ENCODE measurements at places on chromosomes 1 and 21. TPM values are rescaled to one million over a fixed set of nuclear protein-coding genes. Genes with fewer than 3 reads are reported as not detected.
A peak's percentile ranks its signal among the peaks of the same experiment; 100 is the strongest.

CCDC27 gene
- total RNA-seq: 0.97 TPM

FAM72C gene
- total RNA-seq: 0.55 TPM

S100A5 gene
- not detected for total RNA-seq

DMRTA2 gene
- total RNA-seq: 1.1 TPM

CD34 gene
- 47.7 TPM for total RNA-seq

IL6R gene
- total RNA-seq: 80.7 TPM

RAB3B gene
- total RNA-seq: 23.6 TPM

GRCh38 chr21:29261555-29262540, 36.9 kb upstream of the BACH1 start:
- H3K27me3 ChIP-seq: no peaks in the 10 kb centered on the region
- DNase-seq: peak; percentile 41
- H3K4me3 ChIP-seq: no peak overlapping the region
- no peak overlapping the region for H3K27ac ChIP-seq
- H3K4me1 ChIP-seq: no peaks in the 10 kb centered on the region

DNA sequence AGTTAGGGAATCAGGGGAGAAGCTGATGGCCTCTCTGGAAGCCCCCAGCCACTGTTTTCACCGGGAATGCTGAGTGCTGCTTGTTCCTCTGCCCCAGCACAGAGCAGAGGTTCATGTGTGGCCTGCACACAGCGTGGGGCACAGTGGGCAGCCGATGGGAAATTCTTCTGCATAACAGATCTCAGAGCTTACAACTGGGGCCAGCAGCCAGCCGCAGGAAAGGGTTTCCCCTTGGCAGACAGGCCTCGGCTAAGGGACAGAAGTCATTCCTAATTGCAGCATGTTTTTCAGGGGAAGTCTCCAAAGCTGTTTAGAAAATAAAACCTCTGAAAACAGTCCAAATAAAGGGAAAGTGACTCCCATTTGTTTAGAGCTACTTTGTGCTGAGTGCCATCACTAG, 22.6 kb downstream of the HMGB4 start:
- H3K36me3 ChIP-seq: no peaks in the 10 kb centered on the region
- no peak for DNase-seq
- H3K4me3 ChIP-seq: no peak overlapping the region
- H3K4me1 ChIP-seq: no peaks in the 10 kb centered on the region
- H3K27ac ChIP-seq: no peak overlapping the region

DNA sequence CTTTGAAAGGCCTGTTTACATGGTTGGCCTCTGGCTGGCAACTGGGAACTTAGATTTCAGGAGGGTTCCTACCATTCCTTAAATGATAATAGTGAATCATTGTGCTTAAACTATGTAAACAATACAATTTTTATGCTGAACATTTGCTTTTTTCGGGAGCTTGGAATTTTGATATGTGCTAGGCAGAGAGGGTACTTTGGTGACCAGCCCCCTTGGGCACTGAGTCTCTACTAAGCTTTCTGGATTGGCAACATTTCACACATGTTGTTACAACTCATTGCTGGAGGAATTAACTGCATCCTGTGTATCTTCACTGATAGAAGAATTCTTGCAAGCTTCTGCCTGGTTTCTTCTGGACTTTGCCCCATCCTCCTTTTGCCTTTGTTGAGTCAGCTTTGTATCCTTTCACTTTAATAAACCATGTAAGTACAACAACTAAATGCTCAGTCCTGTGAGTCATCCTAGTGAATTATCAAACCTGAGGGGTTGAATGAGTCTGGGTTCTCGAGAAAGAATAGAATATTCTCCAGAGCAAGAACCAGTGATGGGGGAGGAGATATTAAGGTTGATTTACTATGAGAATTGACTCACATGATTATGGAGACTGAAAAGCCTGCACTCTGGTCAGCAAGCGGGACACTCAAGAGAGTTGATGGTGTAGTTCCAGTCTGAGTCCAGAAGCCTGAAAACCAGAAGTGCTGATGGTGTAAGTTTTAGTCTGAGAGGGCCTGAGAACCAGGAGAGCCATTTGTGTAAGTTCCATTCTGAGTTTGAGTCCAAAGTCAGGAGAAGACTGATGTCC, 3.1 kb upstream of the SLC16A4 start:
- H3K4me3 ChIP-seq: no peak overlapping the region
- no peaks in the 10 kb centered on the region for H3K27me3 ChIP-seq
- DNase-seq: no peak
- no peak overlapping the region for H3K27ac ChIP-seq

DNA sequence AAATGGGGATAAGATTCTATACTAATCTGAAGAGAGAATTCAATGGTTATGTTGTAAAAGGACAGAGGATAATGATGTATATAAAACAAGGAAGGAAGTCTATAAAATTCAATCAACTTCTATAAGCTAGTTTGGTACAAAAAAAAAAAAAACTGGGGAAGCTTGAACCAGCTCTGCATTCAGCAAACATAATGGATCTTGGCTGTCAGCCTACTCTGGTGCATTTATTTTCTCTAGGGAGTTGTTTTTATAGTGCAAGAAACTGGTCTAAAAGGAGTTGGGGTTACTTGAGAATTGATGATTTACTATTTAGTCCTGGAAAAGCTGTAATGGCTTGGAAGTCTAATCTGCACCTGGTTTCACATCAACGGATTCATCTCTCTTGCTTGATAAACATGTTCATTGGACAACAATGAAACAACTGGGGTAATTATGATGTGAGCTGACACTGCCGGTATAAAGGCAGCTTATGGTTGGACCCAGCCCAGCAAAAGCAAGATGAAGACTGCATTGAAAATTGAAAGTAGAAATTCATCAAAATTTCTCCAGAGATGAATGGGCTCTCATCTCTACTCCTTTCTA, 199.4 kb upstream of the NRIP1 start:
- no peak overlapping the region for H3K27ac ChIP-seq
- H3K4me3 ChIP-seq: no peak overlapping the region
- no peaks in the 10 kb centered on the region for H3K36me3 ChIP-seq
- H3K27me3 ChIP-seq: no peaks in the 10 kb centered on the region

- H3K27ac ChIP-seq: no peak overlapping the region
- H3K4me1 ChIP-seq: no peaks in the 10 kb centered on the region
- H3K4me3 ChIP-seq: no peak overlapping the region
- DNase-seq: peak; percentile 6
Measured at GRCh38 chr1:200075938-200076546, 48.5 kb downstream of the NR5A2 start.

DNA sequence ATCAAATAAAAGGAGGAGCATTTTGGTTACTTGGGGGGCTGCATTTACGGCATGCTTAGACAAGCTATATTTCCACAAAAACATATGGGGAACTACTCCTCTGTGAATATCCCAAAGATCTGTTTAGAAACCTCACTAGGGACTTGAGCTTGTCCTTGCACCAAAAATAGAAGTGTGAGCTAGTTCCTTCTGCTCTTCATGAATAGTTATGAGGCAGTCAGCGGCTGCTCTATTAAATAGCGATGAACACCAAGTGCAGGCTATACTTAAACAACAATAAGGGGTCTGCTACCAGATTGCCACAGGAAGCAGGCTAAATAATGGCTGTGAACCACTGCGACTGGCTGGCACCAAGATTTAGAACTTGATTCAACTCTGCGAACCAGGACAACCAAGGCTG, 190.1 kb downstream of the PCP4 start:
- no peaks in the 10 kb centered on the region for H3K27me3 ChIP-seq
- DNase-seq: no peak
- no peaks in the 10 kb centered on the region for H3K36me3 ChIP-seq
- no peak overlapping the region for H3K4me3 ChIP-seq

DNA sequence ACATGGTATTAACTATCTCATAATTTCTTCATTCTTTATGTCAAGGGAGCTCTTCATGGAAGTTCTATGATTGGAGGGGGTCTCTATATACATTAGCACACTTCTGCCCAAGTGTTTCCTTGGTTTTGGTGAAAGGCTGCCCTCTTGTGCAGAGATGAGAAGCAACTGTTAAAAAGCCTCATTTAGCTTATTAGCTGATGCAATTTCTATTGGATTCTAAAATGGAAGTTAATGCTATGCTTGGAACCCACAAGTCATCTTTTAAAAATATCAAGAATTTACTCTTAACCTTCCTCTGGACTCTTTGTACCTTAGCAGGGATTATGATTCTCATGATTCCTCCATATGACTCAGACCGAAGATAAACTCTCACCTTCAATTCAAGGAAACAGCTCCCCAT, 328.9 kb downstream of the PTBP2 start:
- no peaks in the 10 kb centered on the region for H3K36me3 ChIP-seq
- H3K4me1 ChIP-seq: no peaks in the 10 kb centered on the region
- DNase-seq: no peak
- H3K27ac ChIP-seq: no peak overlapping the region
- H3K4me3 ChIP-seq: no peak overlapping the region

- no peak for DNase-seq
- no peaks in the 10 kb centered on the region for H3K36me3 ChIP-seq
- H3K27me3 ChIP-seq: no peaks in the 10 kb centered on the region
- H3K4me1 ChIP-seq: peaks cover 2% of the 10 kb centered on the region
Measured at GRCh38 chr1:204498981-204499380, 4.4 kb upstream of the PIK3C2B start.

GRCh38 chr1:81607924-81608323, 192.8 kb upstream of the ADGRL2 start:
- H3K4me3 ChIP-seq: no peak overlapping the region
- H3K4me1 ChIP-seq: no peaks in the 10 kb centered on the region
- H3K27ac ChIP-seq: no peak overlapping the region
- no peaks in the 10 kb centered on the region for H3K36me3 ChIP-seq

- H3K27me3 ChIP-seq: no peaks in the 10 kb centered on the region
- no peak for DNase-seq
- no peak overlapping the region for H3K27ac ChIP-seq
- no peaks in the 10 kb centered on the region for H3K36me3 ChIP-seq
- no peaks in the 10 kb centered on the region for H3K4me1 ChIP-seq
- H3K4me3 ChIP-seq: no peak overlapping the region
Measured at GRCh38 chr1:91527266-91527765, 26.7 kb downstream of the CDC7 start.

- no peak overlapping the region for H3K27ac ChIP-seq
- peak; percentile 43 for DNase-seq
- no peak overlapping the region for H3K4me3 ChIP-seq
- H3K36me3 ChIP-seq: no peaks in the 10 kb centered on the region
- H3K27me3 ChIP-seq: peaks cover 4% of the 10 kb centered on the region
- no peaks in the 10 kb centered on the region for H3K4me1 ChIP-seq
Measured at GRCh38 chr1:53681977-53682685, 56.8 kb downstream of the GLIS1 start.

DNA sequence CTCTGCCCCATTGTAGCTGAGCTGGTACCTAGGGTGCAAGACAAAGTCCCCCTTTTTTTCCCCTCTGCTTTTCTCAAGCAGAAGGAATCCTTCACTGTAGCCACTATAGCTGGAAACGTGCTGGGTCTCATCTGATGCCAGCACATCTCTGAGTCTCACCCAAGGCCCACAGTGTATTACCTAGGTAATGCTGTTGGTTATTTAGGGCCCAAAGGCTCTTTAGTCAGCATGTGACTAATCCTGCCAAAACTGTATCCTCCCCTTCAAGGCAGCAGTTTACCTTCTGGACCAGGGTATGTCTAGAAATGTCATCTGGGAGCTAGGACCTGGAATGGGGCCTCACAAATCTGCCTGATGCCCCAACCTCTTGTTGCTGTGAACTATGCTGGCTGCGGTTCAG, 423.4 kb downstream of the NUF2 start:
- no peak for DNase-seq
- H3K27me3 ChIP-seq: no peaks in the 10 kb centered on the region
- no peak overlapping the region for H3K27ac ChIP-seq
- H3K36me3 ChIP-seq: no peaks in the 10 kb centered on the region

- H3K4me3 ChIP-seq: no peak overlapping the region
- H3K27ac ChIP-seq: no peak overlapping the region
- no peak for DNase-seq
- no peaks in the 10 kb centered on the region for H3K36me3 ChIP-seq
- no peaks in the 10 kb centered on the region for H3K4me1 ChIP-seq
Measured at GRCh38 chr1:109609881-109610280, 9.5 kb downstream of the GNAT2 start.

- no peak for DNase-seq
- no peaks in the 10 kb centered on the region for H3K27me3 ChIP-seq
- H3K4me1 ChIP-seq: no peaks in the 10 kb centered on the region
- H3K27ac ChIP-seq: no peak overlapping the region
Measured at GRCh38 chr1:203776636-203777035, 11.7 kb downstream of the LAX1 start.

DNA sequence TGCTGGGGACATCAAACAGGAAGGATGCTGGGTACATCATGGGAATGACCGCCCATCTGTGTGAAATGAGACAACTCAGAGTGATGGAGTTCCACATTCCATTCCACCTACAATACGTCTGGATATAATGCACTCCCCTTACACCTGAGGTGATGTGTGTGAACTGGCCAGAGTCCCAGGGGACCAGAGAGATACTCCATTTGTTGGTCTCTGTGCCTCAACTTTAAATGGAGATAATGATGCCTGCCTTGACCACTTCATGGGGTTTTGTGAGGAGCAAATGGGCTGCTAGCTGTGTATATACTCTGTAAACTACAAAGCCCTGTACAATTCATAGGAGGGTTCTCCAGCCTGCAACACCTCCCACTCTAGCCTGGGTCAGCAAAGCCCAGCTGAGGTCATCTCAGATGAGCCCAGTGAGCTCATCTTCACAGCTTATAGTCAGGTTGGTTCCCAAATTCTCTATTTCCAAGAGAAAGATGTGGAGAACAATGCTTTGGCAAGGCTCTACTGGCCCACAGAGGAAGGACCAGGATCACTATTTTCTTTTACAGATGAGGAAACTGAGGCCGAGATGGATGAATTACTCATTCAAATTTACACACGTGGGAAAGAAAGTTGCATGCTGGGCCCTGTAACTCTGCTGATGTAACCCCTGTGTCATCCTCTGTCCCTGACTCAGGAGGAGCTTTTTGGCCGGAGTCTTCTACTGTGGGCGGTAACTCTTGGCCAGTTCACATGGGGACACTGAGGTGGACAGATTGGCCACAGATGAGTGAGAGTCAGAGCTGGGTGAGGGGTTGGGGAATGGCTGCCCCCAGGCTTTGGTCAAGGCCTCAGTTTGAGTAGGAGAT, 105.6 kb upstream of the GCLM start:
- no peaks in the 10 kb centered on the region for H3K27me3 ChIP-seq
- H3K36me3 ChIP-seq: no peaks in the 10 kb centered on the region
- H3K4me1 ChIP-seq: no peaks in the 10 kb centered on the region

DNA sequence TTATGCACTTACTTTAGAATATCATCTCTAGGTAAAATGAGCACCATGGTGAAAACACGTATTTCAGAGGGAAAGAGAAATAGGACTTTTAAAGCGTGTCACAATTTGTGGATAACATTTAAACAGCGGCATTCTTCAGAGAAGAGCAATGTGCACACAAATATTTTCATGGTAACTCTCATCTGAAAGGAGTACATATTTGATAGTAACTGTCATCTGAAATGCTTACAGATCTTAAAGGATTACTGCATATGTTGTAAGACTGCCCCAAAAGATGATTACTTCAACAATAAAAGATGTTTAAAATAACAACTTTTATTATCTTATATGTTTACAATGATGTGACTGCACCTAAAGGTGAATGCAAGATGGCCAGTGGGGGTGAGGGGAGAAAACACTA, 408.8 kb downstream of the PLA2G4A start:
- no peaks in the 10 kb centered on the region for H3K36me3 ChIP-seq
- H3K27me3 ChIP-seq: no peaks in the 10 kb centered on the region
- H3K4me1 ChIP-seq: no peaks in the 10 kb centered on the region
